ENCODE measurements at places on chromosomes 5 and 9. TPM values are rescaled to one million over a fixed set of nuclear protein-coding genes. Genes with fewer than 3 reads are reported as not detected.

BNC2 gene
- total RNA-seq = 20.7 TPM

SLC36A3 gene
- not detected for total RNA-seq

GM2A gene
- total RNA-seq = 28.3 TPM

SH2D3C gene
- total RNA-seq = 0.96 TPM

CTSL gene
- total RNA-seq = 343 TPM

FAM200C gene
- 4.7 TPM for total RNA-seq

PCDHB14 gene
- 3.9 TPM for total RNA-seq

ITGA1 gene
- 46.9 TPM for total RNA-seq

IFNA4 gene
- total RNA-seq = not detected

C5orf34 gene
- 4.5 TPM for total RNA-seq

UBE2QL1 gene
- total RNA-seq = 0.36 TPM

KCNV2 gene
- total RNA-seq = not detected

SHROOM1 gene
- 10.0 TPM for total RNA-seq

SLC34A1 gene
- total RNA-seq = not detected

FOXB2 gene
- total RNA-seq = not detected

DBH gene
- total RNA-seq = not detected

SPATA9 gene
- not detected for total RNA-seq

NUTM2G gene
- total RNA-seq = 0.32 TPM

IFNE gene
- 0.64 TPM for total RNA-seq

DMAC1 gene
- total RNA-seq = 21.9 TPM

CCDC152 gene
- 1.8 TPM for total RNA-seq

FGF18 gene
- total RNA-seq = 2.2 TPM

HAPLN1 gene
- 49.7 TPM for total RNA-seq

C9orf152 gene
- 1.2 TPM for total RNA-seq

PCDHB16 gene
- total RNA-seq = 3.4 TPM

IL13 gene
- total RNA-seq = not detected

ASPN gene
- total RNA-seq = 33.6 TPM

ZNF608 gene
- total RNA-seq = 28.5 TPM

RNF130 gene
- total RNA-seq = 42.4 TPM

GPRIN1 gene
- total RNA-seq = 1.4 TPM

LHX6 gene
- total RNA-seq = 0.16 TPM

SPATA31E1 gene
- total RNA-seq = 0.08 TPM

IL33 gene
- total RNA-seq = 2.0 TPM

CTNND2 gene
- total RNA-seq = 30.3 TPM

DAB2IP gene
- 31.0 TPM for total RNA-seq

FST gene
- total RNA-seq = 15.3 TPM

TAF7 gene
- 96.9 TPM for total RNA-seq

FAM193B gene
- 31.4 TPM for total RNA-seq

LCNL1 gene
- 0.13 TPM for total RNA-seq

FABP6 gene
- total RNA-seq = 55.7 TPM

INSL4 gene
- total RNA-seq = 0.13 TPM

FBP1 gene
- 24.0 TPM for total RNA-seq

GPX3 gene
- total RNA-seq = 40.9 TPM
